ENCODE measurements at places on chromosomes 16 and 17. TPM values are rescaled to one million over a fixed set of nuclear protein-coding genes. Genes with fewer than 3 reads are reported as not detected.

The TP53TG3 gene
- total RNA-seq = not detected

- H3K4me1 ChIP-seq = peaks cover 21% of the 10 kb centered on the region
- DNase-seq = peak; percentile 7
- no peak overlapping the region for H3K4me3 ChIP-seq
- no peaks in the 10 kb centered on the region for H3K36me3 ChIP-seq
- H3K27me3 ChIP-seq = peaks cover 20% of the 10 kb centered on the region
- H3K27ac ChIP-seq = no peak overlapping the region
These were observed 4.8 kb upstream of the C1QL1 start for GRCh38 chr17:44972953-44973352.

The OR3A3 gene
- not detected for total RNA-seq

The KRTAP4-4 gene
- total RNA-seq = not detected

The ARL5C gene
- total RNA-seq = not detected

DNA sequence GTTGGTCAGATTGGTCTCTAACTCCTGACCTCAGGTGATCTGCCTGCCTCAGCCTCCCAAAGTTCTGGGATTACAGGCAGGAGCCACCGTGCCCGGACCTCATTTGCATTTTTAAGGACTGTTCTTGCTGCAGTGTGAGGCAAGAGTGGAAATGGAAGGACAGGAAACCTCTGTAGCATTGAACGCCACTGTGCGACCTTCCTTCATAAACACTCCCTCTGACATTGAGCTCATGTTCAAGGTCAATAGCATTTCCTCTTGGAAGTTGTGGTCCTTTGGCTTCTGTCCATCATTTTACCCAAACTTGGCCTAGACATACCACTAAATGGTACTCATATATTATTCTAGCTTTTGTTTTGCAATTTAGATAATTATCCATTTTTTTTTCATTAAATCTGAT is 32.8 kb upstream of the ABCA8 start:
- no peak for DNase-seq
- no peaks in the 10 kb centered on the region for H3K4me1 ChIP-seq
- no peaks in the 10 kb centered on the region for H3K36me3 ChIP-seq
- H3K4me3 ChIP-seq = no peak overlapping the region
- no peak overlapping the region for H3K27ac ChIP-seq

- no peak for DNase-seq
- H3K27ac ChIP-seq = no peak overlapping the region
- H3K27me3 ChIP-seq = peaks cover 8% of the 10 kb centered on the region
- H3K4me3 ChIP-seq = no peak overlapping the region
These were observed 55.8 kb downstream of the SALL1 start for GRCh38 chr16:51095084-51095881.

DNA sequence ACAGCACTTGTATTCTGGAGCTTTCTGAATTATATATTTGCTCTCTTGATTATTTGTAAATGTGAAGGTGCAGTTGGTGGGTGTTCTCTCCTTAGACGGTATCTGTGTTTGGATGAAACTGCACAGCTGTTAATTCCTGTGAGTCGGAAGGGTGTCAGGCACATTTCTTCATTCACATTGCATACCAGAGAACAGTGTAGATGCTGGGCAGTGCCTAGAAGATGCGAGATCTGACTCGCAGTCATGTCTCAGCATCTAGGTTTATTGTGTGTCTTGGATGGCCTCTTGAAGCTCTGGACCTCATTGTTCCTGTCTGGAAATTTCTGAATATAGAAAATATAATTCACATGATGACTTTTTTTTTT is 61.2 kb downstream of the CLEC16A start:
- H3K4me1 ChIP-seq = peaks cover 49% of the 10 kb centered on the region
- H3K27me3 ChIP-seq = no peaks in the 10 kb centered on the region
- H3K4me3 ChIP-seq = peak overlapping the region; percentile 24

GRCh38 chr17:49444384-49444783 is 29.7 kb upstream of the PHB1 start:
- H3K36me3 ChIP-seq = no peaks in the 10 kb centered on the region
- H3K4me1 ChIP-seq = peaks cover 21% of the 10 kb centered on the region
- no peak overlapping the region for H3K27ac ChIP-seq
- H3K27me3 ChIP-seq = peaks cover 46% of the 10 kb centered on the region
- no peak overlapping the region for H3K4me3 ChIP-seq

DNA sequence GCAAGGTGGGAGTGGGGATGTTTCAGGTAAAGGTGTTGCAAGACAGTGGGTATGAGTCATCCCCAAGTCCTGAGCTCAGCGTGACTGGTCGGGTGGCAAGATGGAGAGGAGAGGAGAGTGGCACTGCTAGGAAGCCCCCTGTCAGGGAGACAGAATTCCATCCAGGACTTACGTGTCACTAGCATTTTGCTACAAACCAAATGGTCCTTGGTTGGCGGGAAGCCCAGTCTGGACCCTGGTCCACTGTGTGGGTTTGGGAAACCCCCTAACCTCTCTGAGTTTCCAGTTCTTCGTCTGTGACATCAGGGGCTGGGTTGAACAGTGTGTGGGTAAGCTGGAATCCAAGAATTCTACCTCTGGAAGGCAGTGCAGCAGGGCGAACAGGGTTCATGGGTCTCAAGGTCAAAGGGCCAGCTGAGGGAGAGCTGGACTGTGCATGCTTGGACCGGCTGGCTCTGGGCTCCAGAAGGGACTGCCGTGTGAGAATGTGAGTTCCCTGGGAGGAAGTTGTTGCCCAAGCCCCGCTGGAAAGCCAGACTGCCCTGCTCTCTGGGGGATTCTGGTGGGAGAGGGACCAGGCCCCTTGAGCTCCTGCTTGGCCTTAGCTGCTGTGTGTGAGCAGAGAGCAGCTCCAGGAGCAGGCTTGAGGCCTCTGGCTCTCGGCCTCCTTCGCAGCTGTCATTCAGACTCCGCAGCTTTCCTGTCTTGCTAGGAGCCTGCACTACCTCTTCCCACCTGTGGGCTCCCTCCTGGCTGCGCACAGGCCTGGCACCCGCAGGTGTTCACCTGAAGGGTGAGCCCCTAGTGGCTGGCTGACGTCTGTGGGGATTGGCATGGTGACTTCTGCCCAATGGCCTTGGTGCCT is 84.6 kb downstream of the NT5M start:
- H3K4me1 ChIP-seq = no peaks in the 10 kb centered on the region
- peaks cover 23% of the 10 kb centered on the region for H3K27me3 ChIP-seq
- no peak overlapping the region for H3K4me3 ChIP-seq
- H3K27ac ChIP-seq = no peak overlapping the region
- peaks cover 7% of the 10 kb centered on the region for H3K36me3 ChIP-seq
- no peak for DNase-seq

DNA sequence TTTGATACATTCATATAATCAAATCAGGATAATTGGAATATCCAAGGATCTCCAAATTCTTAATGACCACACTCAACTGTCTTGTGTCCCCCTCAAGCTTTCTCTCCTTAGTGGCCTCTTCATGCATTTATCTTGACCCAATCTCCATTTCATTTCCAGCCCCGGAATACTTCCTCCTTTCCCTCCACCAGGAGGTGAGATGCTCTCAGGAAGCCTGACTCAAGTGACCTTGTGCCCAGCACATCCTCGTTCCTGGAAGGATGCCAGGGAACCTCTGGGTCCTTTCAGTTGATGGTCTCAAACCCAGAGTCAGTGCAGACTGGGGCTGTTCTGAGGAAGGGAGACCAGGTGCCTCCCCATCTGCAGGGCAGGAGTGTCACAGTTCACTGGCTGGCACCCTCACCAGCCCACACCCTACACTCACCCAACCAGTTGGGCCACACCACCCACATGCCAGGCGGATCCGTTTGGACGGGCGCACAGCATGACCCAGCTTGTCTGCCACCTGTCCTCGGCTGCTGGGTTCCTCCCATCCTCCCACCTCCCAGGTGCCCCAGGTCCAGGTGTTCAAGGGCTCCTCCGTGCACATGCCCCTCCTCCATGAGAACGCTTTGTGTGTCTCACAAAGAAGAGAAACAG is 14.0 kb upstream of the EMP2 start:
- H3K36me3 ChIP-seq = no peaks in the 10 kb centered on the region
- peaks cover 28% of the 10 kb centered on the region for H3K27me3 ChIP-seq
- no peak overlapping the region for H3K27ac ChIP-seq
- no peak overlapping the region for H3K4me3 ChIP-seq
- no peaks in the 10 kb centered on the region for H3K4me1 ChIP-seq

The COX11 gene
- 49.1 TPM for total RNA-seq

- peaks cover 11% of the 10 kb centered on the region for H3K27me3 ChIP-seq
- no peak overlapping the region for H3K4me3 ChIP-seq
- H3K4me1 ChIP-seq = no peaks in the 10 kb centered on the region
These were observed 13.4 kb upstream of the SRSF1 start for GRCh38 chr17:58020401-58020800.

- no peaks in the 10 kb centered on the region for H3K36me3 ChIP-seq
- no peaks in the 10 kb centered on the region for H3K4me1 ChIP-seq
These were observed 748 bp downstream of the ATF7IP2 start for GRCh38 chr16:10386517-10387100.

DNA sequence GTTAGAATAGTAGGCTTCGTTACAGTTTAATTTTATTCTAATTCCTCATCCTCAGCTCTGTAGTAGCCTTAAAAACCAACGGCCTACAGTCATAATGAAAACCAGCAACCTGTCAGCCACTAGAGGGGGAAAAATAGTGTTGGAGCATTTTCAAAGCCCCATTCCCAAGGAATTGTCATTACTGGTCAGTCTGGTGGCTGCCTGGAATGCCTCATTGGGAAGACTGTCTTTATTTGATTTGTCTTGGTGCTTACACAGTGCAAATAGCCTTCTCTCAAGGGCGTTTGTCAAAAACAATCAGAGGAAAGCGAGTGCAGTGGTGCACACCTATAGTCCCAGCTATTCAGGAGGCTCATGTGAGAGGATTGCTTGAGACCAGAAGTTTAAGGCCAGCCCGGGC is 4.7 kb downstream of the LPCAT2 start:
- peaks cover 54% of the 10 kb centered on the region for H3K36me3 ChIP-seq
- peaks cover 46% of the 10 kb centered on the region for H3K4me1 ChIP-seq
- peaks cover 4% of the 10 kb centered on the region for H3K27me3 ChIP-seq
- peak overlapping the region; percentile 32 for H3K27ac ChIP-seq

The CD300E gene
- total RNA-seq = not detected

The TMEM256 gene
- 80.3 TPM for total RNA-seq

GRCh38 chr16:4879049-4879448 is 31.8 kb downstream of the UBN1 start:
- H3K4me3 ChIP-seq = no peak overlapping the region
- peaks cover 26% of the 10 kb centered on the region for H3K4me1 ChIP-seq
- H3K36me3 ChIP-seq = peaks cover 51% of the 10 kb centered on the region

DNA sequence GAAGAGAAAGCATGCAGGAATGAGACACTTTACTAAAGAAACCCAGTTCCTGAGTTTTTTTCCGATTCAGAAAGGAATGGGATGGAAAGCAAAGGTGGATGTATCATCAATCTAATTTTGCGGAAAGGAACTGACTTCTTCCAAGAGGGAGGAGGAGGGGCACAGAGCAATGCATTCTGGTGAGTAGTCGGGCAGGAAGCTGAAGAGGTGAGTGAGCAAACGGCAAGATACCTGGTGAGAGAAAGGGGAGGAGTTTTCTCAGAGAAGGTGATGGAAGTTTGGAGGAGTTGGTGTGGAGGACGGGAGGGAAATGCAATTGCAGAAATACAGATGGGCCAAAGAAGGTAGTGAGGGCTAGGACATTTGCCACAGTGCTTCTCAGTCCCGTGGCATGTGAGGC is 713.2 kb downstream of the KCNJ2 start:
- peak overlapping the region; percentile 78 for H3K4me3 ChIP-seq
- no peaks in the 10 kb centered on the region for H3K36me3 ChIP-seq
- DNase-seq = no peak
- no peak overlapping the region for H3K27ac ChIP-seq

The EFCAB13 gene
- total RNA-seq = 0.16 TPM

DNA sequence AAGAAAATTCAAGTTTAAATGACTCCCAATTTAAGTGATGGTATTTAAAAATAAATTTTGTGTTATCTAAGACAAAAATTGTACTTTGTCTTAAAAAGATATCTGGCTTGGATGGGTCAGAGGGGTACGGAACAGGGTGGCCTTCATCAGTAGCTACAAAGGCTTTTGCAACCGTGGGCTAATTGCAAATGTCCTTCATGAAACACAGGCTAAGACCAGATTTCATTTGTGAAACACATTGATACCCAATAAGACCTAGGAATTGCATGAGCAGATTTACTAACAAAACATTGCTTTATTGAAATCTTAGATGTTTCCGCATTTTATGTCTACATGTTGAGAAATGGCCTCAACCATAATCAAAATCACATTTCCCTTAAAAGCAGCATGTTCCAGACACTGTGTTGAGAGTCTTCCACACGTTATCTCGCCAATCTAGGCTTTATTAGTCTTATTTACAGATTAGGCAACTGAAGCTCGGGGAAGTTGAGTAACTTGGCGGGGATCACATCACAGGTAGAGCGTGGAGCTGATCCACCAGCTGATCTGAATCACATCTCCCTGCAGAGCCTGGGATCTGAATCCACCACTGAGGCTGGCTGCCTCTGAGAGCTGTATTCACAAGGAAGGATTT is 21.8 kb downstream of the FBXO39 start:
- H3K36me3 ChIP-seq = no peaks in the 10 kb centered on the region
- DNase-seq = no peak
- H3K27me3 ChIP-seq = peaks cover 43% of the 10 kb centered on the region
- no peak overlapping the region for H3K27ac ChIP-seq
- H3K4me1 ChIP-seq = 0 out of 2 replicates have a peak, but pooled peaks cover 6% of the 10 kb centered on the region
- no peak overlapping the region for H3K4me3 ChIP-seq

DNA sequence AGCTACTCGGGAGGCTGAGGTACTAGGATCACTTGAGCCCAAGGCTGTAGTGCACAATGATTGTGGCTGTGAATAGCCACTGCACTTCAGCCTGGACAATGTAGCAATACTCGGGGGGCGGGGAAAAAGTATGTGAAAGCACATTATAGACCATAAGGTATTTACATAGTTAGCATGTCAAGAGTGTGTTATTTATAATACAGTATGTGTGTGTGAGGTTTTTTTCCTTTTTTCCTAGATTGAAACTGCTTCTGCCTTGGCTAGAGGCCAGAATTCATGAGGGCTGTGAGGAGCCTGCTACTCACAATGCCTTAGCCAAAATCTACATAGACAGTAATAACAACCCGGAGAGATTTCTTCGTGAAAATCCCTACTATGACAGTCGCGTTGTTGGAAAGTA is 30.5 kb downstream of the PTRH2 start:
- no peak overlapping the region for H3K4me3 ChIP-seq
- peaks cover 69% of the 10 kb centered on the region for H3K36me3 ChIP-seq
- peaks cover 82% of the 10 kb centered on the region for H3K4me1 ChIP-seq
- DNase-seq = no peak

DNA sequence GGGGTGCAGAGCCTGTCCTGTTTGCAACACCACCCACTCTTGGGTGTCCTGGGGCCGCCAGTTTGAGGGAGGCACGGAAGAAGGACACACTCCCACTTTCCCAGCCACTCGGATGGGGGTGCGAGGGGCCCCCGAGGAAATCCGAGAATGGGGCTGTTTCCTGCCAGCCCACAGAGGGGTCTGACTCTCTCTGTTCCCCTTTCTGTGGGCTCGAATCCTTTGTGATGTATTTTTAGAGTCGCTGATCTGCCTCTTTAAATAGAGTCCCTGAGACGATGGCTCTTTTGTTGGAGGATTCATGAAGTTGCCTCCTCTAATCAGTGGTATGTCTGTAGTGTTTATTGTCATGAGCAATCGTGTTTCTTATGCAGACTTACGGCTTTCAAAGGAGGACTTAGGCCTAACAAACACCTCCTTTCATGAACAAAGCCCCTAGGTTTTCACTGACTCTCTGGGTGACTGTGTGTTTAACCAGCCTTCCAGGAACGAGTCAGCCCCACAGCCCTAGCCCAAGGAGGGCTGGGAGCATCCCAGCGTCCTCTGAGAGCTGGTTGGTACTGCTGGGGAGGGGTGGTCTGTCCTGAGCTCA is 29.1 kb downstream of the CIBAR2 start:
- H3K4me1 ChIP-seq = no peaks in the 10 kb centered on the region
- H3K27me3 ChIP-seq = no peaks in the 10 kb centered on the region
- peaks cover 16% of the 10 kb centered on the region for H3K36me3 ChIP-seq
- no peak overlapping the region for H3K4me3 ChIP-seq
- no peak overlapping the region for H3K27ac ChIP-seq
- DNase-seq = no peak

- DNase-seq = no peak
- peak overlapping the region; percentile 3 for H3K27ac ChIP-seq
- H3K36me3 ChIP-seq = no peaks in the 10 kb centered on the region
These were observed 46.1 kb downstream of the CYTH1 start for GRCh38 chr17:78735832-78736525.

The MT1A gene
- not detected for total RNA-seq

The PLA2G10 gene
- total RNA-seq = not detected
